ENCODE measurements at places on chromosomes 12 and 14.
A peak's percentile ranks its signal among the peaks of the same experiment; 100 is the strongest.

DNA sequence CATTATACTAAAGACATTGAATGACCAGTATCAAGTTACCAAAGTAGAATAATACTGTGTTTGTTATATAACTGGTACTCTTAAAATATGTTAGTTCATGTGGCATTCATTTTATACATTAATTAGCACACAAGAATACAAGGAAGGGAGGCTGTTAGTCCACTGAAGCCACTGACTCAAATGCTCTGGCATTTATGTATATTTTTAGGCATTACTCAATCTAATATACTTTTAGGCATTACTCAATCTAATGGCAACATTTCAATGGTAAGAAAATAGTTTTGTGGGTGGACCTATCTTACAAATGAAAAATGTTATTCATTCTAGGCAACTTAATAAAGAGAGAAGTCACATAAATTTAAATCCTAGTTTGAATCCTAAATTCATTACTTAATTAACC is 874.4 kb upstream of the USP15 start:
- DNase-seq, result no peak

- no peak for DNase-seq
Observed at GRCh38 chr12:40971911-40972310, 216.2 kb upstream of the PDZRN4 start.

DNA sequence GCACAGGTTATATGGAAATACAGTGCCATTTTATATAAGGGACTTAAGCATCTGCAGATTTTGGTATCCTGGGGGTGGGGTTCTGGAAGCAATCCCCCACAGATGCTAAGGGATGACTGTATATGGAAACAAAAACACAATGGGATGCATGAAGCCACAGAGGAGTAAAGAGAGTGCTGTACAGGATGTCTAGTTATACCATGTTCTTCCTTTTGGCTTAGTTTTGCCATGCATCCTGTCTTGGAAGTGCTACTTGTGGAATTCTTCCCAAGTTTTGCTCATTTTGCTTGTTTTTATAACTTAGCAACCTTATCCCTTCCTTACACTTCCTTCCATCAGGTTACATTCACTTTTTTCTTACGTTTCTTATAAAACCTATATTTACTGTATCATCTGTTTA is 55.6 kb downstream of the TRMT5 start:
- no peak for DNase-seq

DNA sequence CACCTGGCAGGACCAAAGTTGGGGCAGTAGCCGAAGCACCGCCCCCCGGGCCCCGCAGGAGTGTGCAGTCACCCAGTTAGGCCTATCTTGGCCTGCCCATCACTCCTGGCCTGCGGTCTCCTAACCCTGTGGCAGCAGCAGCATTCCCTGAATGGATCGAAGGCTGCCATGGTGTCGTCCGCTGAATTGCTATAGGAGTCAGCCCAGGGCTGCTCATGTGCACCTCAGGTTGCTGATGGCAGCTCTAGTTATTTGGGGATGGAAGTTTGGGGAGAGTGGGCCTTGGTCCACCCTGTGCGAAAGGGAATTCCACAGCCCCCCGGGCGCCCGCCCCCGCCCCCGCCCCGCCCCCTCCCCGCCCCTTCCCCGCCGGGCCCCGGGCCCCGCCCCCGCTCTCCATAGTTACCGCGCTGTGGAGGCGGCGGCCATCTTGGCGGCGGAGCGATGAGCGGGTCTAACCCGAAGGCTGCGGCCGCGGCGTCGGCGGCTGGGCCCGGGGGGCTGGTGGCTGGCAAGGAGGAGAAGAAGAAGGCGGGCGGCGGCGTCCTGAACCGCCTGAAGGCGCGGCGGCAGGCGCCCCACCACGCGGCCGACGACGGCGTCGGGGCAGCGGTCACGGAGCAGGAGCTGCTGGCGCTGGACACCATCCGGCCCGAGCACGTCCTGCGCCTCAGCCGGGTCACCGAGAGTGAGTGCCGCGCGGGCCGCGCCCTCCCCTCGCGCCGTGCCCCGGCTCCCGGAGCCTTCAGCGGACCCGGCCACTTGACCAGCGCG is at the start of gene UNC119B:
UNC119B (plus strand) TSS at position 428 of the 774 bp plus-strand sequence; CDS start at position 445, 17 bp downstream.
- no peak for DNase-seq

GRCh38 chr12:68119724-68120211 is 39.8 kb downstream of the IFNG start:
- DNase-seq, result no peak

DNA sequence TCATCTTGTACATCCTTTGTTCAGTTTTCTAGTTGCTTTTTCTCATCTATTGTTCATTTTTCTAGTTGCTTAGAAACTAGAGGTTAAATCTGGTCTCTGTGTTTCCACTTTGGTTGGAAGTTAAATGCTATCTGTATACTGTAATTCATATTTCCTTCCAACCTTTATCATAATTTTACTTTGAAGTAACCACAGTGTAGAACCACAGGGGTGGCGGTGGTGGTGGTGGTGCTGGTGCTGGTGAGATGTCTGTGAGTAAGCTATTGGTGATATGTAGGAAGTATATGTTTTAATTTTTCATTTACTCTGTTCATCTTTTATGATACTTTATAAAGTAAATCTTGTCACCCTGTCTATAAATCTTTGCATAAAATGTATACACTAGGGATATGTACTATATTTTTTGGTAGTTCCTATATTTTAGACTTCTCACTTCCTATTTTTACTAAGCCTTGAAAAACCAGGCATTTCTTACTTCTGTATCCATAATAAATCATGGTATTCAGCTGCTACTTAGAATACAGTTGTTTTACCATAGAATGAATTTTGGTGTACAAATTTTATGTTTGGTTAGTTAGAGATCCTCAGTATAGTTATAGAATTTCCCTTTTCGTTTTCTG is 31.9 kb downstream of the CCDC91 start:
- no peak for DNase-seq

DNA sequence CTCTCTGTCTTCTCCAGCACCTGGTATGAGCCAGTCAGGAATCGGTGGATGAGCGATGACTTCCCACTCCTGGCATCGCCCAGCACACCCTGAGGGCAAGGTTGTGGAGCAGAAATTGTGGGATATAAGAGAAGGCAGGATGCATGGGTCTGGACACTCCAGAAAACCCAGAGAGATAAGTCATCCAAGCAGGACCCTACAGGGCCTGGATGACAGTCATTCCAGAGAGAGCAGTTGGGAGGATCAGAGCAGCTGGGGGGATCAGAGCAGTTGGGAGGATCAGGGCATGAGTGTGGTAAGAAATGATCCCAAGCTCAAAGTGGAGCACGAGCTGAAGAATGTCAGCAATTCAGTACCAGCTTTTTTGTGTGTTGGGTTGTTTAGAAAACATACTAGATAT is 4.0 kb downstream of the AGAP2 start:
- DNase-seq, result no peak

DNA sequence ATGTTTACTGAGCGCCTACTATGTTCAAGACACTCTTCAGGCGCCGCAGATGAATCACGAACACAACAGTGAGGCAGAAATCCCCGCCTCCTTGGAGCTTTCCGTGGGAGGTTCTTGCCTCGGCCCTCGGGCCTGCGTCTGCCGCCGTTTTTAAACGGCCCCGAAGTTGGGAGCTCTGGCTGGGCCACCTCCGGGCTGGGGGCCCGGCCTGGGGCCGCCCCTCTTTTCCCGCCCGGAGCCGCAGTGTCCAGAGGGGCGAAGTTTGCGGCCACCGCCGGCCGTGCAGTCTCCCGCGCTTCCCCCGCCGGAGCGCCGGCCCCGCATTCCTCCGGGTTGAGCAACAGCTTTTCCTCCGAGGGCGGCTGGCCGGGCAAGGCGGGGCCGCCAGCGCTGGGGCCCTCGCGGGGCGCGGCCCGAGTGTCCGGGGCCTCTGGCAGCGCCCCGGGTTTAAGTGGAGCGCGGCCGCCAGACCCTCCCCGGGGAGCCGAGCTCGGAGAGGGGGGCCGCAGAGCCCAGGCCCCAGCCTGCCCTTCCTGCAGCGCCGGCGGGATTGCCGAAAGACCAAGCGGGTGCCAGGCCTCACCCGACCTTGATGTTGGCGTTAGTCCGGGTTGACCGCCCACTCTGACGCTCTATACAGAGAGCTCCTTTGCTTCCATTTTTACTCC is 18.7 kb upstream of the CTDSP2 start:
- peak; percentile 52 for DNase-seq

DNA sequence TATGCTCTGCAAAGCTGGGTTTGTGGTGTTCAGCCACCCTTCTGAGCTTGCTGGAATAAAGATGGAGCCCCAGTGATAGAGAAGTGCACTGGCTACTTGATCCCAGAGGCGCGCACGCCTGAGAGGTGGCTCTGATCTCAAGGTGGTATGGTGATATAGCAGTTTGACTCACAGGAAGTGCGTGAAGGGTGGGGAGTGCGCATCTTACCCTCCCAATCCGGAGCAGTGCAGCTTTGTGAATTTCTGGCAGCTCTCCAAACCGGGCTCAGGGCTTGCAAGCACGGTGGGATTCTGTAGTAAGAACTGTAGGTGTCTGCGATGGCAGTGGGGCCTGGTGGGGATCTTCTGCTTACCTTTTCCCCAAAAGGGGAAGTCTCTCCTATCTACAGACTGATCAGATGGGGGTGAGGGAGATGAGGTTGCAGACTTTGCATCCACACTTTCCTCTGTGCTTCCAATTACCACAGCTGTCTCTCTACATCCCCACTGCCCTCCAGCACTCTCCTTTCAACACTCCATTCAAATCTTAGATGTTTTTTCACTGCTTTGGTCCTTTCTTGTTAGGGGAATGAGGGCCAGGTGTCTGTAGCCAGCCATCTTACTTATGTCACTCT is 197.4 kb upstream of the SLC38A2 start:
- no peak for DNase-seq

- DNase-seq, result no peak
Observed at GRCh38 chr14:95197551-95197950, 40.2 kb upstream of the DICER1 start.

GRCh38 chr12:11885261-11886038 is 185.3 kb upstream of the BCL2L14 start:
- peak; percentile 84 for DNase-seq

DNA sequence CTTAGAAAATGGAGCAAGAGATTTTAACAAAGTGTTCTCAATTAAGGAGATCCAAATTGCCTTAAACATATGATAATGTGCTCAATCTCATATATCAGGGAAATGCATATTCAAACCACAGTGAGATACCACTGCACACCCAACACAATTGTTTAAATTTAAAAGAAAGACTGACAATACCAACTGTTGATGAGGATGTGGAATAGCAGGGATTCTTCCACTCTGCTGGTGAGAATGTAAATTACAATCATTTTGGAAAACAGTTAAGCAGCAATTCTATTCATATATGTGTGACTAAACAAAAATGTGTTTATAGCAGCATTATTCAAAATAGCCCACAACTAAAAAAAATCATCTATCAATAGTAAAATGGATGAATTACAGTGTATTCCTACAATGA is 144.2 kb downstream of the KICS2 start:
- no peak for DNase-seq

DNA sequence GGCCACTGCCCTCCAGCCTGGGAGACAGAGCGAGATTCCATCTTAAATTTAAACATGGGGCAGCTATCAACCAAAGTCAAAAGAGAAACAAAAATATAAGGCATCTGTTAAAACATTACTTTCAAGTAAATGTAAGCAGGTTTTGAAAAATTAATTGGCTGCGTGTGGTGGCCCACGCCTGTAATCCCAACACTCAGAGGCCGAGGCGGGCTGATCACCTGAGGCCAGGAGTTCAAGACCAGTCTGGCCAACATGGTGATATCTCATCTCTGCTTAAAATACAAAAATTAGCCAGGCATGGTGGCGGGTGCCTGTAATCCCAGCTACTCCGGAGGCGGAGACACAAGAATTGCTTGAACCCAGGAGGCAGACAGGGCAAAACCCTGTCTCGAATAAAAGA is 82.7 kb downstream of the PLEKHA5 start:
- DNase-seq, result no peak

- no peak for DNase-seq
Observed at GRCh38 chr12:94930216-94930654, 73.3 kb downstream of the NDUFA12 start.

DNA sequence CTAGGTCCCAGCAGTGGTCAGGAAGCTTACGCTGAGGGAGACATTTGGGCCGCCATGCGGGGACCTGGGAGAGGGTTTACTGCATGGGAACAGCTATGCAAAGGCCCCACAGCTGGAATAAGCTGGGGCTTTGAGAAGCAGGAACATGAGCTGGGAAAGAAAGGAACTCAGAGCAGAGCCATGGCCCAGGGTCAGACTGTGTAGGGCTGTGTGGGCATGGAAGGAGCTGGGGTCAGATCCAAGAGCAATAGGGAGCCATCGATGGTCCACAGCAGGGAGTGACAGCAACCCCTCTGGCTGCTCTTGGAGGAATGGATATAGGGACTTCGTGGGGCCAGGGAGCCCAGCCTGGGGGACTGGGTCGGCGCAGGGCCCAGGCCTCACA is 151.6 kb downstream of the ADGRD1 start:
- DNase-seq, result no peak

- DNase-seq, result no peak
Observed at GRCh38 chr14:81936348-81936747, 402.7 kb upstream of the SEL1L start.

- peak; percentile 81 for DNase-seq
Observed at GRCh38 chr12:54579696-54580333, 8.6 kb downstream of the PPP1R1A start.

- no peak for DNase-seq
Observed at GRCh38 chr14:29061702-29062101, 295.1 kb downstream of the FOXG1 start.

- no peak for DNase-seq
Observed at GRCh38 chr12:107536613-107537012, 149.0 kb upstream of the PWP1 start.

DNA sequence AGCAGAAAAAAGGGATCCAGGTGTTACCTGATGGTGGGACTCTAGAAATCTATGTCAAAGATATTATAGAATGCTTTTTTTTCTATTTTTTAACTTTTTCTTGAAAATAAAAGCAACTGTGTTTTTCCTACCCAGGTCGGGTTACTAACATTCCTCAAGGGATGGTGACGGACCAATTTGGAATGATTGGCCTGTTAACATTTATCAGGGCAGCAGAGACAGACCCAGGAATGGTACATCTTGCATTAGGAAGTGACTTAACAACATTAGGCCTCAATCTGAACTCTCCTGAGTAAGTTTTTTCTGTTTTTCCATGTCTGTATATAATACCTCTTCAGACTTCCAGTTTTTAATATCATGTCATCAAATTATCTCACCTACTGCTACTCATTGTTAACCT is 27.6 kb upstream of the KCNMB4 start:
- no peak for DNase-seq

DNA sequence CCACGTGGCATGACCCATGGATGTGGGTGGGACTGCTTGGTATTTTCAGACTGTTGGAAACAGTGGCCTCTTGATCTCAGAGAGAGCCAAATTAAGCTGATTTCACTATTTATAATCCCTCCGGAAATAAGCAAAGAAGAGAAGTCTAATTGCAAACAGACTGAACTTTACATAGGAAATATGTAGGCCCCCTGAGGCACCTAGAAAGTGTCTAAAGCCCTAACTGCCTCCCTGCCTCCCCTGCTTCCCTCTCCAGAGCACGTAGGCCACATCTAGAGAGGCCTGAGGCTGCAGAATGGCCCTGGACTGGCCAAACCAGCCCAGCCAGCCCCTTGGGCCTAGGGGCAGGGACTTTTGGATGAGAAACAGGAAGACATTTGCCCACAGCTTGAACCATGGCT is 123.8 kb downstream of the ZFP36L1 start:
- DNase-seq, result no peak

- DNase-seq, result no peak
Observed at GRCh38 chr12:53074283-53074998, 4.7 kb downstream of the SPRYD3 start.

- DNase-seq, result peak; percentile 65
Observed at GRCh38 chr14:73743431-73743931, 29.3 kb upstream of the PNMA1 start.

- no peak for DNase-seq
Observed at GRCh38 chr12:131042834-131043245, 89.1 kb downstream of the ADGRD1 start.

All from inflammatory macrophage (primary cell).